BJ (cell line): ENCODE measurements at places on chromosomes 2 and 18.

DNA sequence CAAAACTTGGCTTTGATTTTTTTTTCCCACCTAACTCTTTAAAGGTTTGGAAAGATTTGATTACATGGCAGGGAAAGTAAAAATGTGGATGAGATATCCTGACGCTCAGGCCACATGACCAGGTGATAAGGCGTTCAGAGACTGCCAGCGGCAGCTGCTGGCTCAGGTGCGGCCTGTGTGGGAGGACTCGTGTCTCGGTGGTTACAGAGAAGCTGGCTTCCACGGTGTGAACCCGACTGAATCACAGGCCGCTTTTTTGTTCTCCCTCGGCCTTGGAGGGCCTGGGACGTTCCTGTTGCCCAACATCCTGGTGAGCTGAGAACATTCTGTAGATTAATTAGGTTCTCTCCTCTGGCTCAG, 124.2 kb upstream of the ZNF516 start:
- no peak for DNase-seq

- no peak for DNase-seq
Measured at GRCh38 chr2:42537493-42537892, 30.9 kb upstream of the MTA3 start.

GRCh38 chr2:29343830-29344229, 228.6 kb downstream of the CLIP4 start:
- no peak for DNase-seq

DNA sequence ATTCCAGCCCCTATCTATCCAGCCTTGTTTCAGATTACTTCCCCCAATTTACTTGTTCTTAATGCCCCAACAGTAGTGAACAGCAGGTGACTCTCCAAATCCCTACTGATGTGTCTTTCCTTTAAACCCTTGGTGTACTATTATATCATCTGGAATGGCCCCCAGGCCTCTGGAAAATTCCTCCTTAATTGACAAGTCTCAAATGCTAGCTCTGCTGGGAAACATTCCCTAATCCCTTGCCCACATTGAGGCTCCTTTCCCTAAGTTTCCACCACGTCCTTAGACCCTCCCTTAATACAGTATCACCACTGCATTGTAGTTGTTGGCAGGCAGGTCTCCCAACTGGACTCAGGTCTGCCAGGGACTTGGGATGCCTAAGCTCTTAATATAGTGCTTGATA, 41.0 kb downstream of the MYO3B start:
- DNase-seq, result no peak

GRCh38 chr2:112674229-112674628, 28.5 kb downstream of the SLC20A1 start:
- DNase-seq, result no peak

DNA sequence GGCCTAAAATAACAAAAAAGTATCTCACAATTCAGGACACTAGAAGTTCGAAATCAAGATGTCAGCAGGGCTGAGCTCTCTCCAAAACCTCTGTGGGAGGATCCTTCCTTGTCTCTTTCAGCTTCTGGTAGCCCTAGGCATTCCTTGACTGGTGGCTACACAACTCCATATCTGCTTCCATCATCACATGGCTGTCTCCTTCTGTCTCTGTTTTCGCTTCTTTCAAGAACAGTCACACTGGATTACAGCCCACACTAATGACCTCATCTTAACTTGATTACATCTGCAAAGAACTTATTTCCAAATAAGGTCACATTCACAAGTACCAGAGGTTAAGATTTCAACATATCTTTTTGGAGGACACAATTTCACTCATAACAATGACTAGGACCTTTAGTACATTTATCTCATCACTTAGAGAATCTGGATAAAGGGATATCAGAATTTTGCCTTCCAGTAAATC, 275.2 kb downstream of the IRS1 start:
- DNase-seq, result peak; percentile 54

DNA sequence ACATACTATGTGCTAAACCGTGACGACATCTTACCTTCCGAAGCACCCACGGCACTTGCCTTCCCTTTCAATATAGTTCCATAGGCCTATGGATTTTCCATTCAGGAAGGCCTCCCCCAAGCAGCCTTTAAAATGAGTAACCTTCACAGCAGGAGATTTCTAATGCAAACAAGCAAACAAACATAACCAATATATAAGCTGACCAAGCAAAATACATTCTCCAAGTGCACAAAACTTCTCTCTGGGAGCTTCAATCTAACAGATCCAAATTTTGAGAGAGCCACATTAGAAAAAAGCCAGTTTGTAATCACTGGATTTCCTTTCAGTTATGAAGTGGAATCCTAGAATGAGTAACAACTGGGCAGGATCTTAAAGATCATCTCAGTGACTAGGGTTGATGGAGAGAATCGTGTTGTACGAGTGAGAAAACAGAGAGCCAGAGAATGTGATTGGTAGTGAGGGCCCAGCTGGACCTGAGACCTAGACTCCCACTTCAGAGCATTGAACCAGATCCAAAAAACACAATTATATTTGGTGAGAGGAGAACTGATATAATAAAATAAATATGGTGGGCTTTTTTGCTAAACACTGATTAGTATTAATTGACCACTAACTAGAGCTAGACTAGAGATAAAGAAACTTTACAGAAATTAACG, 145.6 kb downstream of the LAMA1 start:
- no peak for DNase-seq

- no peak for DNase-seq
Measured at GRCh38 chr2:111133603-111134002, 12.9 kb downstream of the BCL2L11 start.

- no peak for DNase-seq
Measured at GRCh38 chr18:26708806-26709716, 156.4 kb downstream of the AQP4 start.

DNA sequence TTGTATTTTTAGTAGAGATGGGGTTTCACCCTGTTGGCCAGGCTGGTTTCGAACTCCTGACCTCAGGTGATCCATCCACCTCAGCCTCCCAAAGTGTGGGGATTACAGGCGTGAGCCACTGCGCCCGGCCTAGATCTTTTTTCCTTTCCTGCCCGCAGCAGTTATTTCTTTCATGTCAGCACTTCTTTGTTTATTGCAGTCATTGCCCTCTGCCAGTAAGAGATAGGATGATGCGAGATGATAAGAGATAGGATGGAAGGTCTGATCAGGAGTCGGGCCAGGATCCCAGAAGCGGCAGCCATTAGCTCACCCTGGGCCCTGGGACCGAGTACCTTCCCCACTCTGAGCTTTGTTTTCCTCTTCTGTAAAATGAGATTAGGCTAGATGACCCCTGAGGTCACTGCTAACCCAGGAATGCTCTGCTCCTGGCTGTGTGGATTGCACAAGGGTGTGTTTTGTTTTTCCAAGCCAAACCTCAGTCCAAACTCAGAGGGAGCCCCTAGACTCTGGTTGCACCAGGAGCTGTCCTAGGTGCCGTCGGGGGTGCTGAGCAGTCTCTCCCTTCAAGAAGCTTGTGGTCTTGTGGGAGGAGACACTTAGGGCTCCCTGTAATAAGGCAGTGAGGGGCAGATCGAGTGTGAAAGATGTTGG, 63.3 kb downstream of the LPIN1 start:
- DNase-seq, result no peak

GRCh38 chr2:27145682-27146081, 3.1 kb upstream of the TCF23 start:
- no peak for DNase-seq

GRCh38 chr2:215572341-215572848, 136.5 kb upstream of the FN1 start:
- DNase-seq, result no peak

DNA sequence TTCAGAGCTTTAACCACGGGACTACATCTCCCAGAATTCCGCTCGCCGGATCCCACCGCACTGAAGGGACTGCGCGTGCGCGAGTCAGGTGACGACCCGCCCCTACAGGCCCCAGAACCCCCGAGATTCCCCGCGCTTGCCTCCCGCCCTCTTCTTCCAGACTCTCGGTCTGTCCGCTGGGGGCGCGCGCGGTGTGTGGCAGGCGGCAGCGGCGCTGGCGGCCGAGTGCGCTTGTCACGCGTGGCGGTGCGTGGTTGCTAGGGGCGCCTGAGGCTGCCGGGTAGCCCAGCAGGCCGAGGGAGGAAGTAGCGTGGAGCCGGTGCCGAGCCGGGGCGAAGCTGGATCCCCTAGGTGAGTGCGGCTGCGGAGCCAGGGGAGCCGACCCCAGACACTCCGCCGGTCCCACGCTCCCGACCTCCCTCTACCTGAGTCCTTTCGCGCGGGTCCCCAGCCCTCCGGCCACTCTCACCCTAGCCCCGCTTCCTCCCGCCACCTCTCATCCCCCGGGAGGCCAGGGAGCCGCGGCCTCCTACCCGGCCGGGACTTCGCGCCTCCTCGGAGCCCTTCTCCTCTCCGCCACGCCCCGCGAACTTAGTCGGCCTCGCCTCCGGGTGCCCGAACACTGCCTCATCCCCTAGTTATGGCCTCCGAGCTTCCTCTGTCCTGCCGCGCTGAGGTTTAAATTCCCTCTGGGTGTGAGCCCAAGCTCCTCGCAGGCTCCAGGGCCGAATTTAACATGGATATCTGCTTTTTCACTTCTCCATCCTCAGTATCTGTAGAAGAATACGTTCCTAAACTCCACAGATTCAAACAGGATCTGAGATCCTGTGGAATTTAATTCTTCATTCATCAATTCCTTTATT, at the start of gene TTLL4:
Gene TTLL4, plus strand, starts transcription at position 149 of the 863 bp plus-strand sequence. CDS start 26,842 bp downstream, outside the sequence.
- peak; percentile 64 for DNase-seq

GRCh38 chr2:162301151-162301804, 17.2 kb downstream of the IFIH1 start:
- DNase-seq, result no peak

DNA sequence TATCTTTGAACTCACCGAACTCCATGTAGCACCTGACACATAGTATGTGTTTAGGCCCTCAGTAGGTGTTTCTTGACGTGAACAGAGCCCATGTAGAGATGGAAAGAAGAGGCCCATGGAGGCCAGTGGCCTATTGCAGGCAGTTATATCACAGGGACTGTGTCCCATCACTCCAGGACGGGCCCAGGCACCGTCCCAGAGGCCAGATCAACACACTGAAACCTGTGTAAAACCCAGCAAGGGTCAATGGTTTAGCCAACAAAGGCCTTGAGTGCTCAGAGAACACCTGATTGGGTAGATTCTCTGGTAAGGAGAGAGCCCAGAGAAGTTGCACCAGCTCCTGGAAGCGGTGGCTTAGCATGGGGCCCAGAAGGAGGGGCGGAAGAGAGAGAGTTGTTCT, 82.8 kb downstream of the INHBB start:
- DNase-seq, result no peak

- no peak for DNase-seq
Measured at GRCh38 chr2:174450021-174450816, 36.6 kb downstream of the GPR155 start.

DNA sequence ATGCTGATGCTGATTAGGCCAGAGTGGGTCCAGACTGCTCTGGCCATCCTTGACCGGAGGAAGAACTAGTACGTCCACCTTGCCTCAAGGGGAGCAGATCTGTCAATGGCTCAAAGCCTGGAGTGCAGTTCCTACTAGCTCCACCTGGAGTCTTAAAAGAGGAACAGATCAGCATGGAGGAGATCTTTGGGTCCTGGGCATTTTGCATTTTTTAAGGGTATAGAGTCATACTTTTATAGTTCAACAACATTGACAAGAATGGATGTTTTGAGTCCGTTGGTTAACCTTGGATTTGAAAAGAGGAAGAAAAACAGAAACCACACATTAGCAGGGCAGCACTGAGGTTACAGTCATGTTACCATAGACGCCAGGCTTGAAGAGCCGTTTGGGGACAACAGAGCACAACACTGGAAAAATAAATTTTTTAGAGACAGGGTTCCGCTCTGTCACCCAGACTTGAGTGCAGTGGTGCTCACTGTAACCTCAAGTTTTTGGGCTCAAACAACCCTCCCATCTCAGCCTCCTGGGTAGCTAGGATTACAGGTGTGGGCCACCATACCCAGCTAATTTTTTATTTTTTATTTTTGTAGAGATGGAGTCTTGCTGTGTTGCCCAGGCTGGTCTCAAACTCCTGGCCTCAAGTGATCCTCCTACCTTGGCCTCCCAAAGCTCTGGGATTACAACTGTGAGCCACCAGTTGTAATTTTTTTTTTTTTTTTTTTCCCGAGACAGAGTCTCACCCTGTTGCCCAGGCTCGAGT, 78.5 kb downstream of the PRKCE start:
- DNase-seq, result no peak

GRCh38 chr18:53408271-53408670, 816.2 kb downstream of the MBD2 start:
- DNase-seq, result no peak

GRCh38 chr2:196101325-196101991, 32.8 kb upstream of the DNAH7 start:
- no peak for DNase-seq

GRCh38 chr2:696999-697627, 19.9 kb upstream of the TMEM18 start:
- DNase-seq, result no peak

- DNase-seq, result no peak
Measured at GRCh38 chr2:43217228-43218154, 8.9 kb downstream of the ZFP36L2 start.

DNA sequence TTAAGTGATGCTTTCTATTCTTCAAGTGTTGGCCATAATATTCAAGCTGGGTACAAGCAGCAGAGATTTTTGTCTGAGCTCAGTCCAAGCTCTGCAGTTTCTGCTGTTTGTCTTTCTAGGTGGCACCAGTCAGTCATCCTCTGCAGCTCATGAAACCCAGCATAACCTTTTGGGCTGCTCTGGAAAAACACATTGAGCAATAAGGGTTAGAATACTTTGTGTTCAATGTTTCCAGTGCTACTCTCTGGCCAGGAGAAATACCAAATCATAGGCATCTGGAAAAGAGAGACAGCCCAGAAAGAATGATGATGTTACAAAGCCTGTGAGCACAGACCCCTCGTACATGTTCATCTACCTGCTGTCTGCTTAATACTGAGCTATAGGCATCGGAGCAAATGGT, 19.5 kb upstream of the WIPF1 start:
- no peak for DNase-seq

GRCh38 chr2:20205915-20206524, 18.9 kb downstream of the SDC1 start:
- DNase-seq, result no peak

DNA sequence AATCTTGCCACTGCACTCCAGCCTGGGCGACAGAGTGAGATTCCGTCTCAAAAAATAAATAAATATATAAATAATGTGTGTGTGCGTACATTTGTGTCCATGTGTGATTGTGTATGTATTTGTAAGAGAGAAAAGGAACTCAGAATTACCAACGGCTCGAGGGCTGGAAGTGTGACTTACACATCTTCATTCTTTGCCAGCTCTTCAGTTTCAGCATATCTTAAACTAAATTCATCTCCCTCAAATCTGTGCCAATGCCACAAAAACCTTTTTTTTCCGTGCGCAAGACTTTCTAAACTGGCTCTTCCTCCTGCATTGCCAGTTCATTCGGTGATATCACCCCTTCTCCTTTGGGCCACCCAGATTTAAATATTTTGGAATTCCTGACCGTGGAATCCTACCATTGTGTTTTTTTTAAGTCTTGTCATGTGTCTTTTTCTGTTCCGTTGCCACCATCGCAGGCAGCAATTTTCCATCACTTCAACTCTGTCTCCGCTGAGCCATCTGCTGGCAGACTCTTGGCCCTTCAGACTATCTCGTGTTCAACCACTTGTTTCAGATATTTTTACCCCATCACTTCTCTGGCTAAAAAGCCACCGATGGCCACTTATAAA, 77.0 kb upstream of the ZNF532 start:
- no peak for DNase-seq

- DNase-seq, result peak; percentile 97
Measured at GRCh38 chr18:48996901-48997463, 46.2 kb upstream of the SMAD7 start.
